Cardiac septum (tissue), 1 donor: ENCODE measurements at places on chromosomes 5 and 9. TPM values are rescaled to one million over a fixed set of nuclear protein-coding genes. Genes with fewer than 3 reads are reported as not detected.

RICTOR gene
- 75.9 TPM for total RNA-seq

SPATA31A7 gene
- not detected for total RNA-seq

TYRP1 gene
- 102 TPM for total RNA-seq

SPATA31A1 gene
- not detected for total RNA-seq

MYORG gene
- total RNA-seq: 9.7 TPM

- DNase-seq: no peak
These were observed 15.4 kb upstream of the ASS1 start for GRCh38 chr9:130429381-130429780.

GRCh38 chr5:13501176-13501575 lies 443.3 kb downstream of the DNAH5 start:
- no peak for DNase-seq

DNA sequence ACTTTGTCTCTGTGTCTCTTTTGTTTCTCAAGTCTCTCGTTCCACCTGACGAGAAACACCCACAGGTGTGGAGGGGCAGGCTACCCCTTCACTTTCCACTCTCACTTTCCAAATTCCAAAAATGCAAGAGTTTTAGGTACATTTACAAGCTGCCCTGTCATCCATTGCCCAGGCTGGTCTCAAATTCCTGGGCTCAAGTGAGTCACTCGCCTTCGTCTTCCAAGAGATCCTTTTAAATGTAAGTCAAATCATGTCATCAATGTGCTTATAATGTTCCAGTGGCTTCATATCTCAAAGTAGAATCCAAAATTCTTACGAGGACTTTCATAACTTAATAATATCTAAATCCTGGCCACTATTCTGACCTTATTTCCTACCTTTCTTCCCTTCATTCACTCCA lies 20.4 kb upstream of the UGCG start:
- no peak for DNase-seq

DNA sequence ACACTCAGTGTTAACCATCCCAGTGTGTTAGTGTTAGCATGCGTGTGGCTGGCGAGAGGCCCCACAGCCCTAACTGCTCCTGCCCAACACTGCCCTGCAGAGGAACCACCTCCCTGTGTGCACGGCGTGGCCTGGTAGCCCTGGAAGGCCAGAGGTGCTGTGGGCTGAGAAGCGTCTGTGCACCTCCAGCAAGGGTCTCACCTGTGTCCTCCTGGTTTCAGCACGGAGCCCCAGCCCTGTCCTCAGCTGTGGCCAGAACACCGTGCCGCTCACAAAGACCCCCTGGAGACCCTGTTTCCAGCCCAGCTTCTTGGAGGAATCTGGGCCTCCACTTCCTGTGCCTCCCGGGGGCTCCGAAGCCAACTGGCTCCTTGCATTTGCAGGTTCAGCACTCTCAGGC lies 56.1 kb upstream of the NRARP start:
- DNase-seq: no peak

GRCh38 chr5:66628561-66628960 lies 32.4 kb downstream of the MAST4 start:
- DNase-seq: no peak

DNA sequence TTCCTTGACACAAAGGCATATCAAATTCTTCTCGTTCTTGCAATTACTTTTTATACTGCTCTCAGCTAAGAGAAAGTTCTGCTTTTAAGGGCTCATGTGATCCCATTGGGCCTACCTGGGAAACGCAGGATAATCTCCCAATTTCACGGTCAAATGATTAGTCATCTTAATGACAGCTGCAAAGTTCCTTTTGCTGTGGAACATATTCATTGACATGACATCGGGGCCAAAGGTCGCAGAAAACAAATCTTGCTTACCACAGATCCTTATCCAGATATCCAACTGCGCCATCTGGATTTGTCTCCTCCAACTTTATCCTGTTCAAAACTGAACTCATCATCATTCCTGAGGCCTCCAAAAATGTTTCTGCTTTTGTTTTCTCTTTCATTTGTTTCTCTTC lies 1085.6 kb upstream of the WWC1 start:
- no peak for DNase-seq

DNA sequence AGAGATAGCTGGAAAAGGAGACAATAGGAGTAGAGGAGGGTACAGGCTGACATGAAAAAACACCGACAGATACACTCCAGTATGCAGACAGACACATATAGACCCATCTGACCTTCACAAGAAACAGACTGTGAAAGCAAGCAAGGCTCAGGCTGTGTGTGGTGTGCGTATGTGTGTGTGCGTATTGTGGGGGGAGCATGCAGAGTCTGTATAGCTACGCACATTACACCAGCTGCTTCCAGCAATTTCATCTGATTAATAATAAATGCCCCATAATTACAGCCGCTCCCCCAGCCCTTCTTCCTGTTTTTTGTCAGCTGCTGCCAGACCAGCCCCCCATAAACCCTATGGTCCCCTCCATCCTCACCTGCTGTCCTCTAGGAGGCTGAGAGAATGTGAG lies 6.7 kb downstream of the CNTFR start:
- DNase-seq: no peak

- DNase-seq: no peak
These were observed 80.2 kb downstream of the SREK1 start for GRCh38 chr5:66224274-66224673.

DNA sequence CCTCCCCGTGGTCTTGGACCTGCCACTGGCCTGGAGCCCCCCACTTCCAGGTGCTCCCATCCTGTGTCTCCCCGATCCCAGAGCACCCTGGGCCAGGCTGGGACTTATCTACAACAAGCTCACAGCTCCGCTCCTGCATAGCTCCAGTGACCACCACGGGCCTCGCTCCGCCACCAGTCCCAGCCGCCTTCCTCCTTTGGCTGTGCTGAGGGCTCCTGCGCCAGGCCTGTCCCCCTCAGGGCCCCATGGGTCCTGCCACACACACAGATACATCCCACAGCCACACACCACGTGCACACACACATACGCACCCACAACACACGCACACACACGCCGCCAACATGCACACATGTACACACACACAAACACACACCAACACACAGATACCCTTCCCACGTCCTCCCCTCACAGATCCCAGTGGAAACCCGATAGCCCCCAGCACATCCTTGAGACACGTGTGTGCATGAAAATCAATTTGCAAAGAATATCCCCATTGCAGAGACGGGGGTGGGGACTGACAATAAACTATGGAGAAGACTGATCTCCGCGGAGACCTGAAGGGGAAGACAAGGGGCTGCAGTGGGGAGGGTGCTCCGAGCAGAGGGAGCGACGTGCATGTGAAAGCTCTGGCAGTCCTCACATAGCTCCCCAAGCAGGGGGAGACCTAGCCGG lies 18.5 kb upstream of the LAMC3 start:
- DNase-seq: no peak

GRCh38 chr5:89452081-89452480 lies 569.1 kb upstream of the MEF2C start:
- no peak for DNase-seq

DNA sequence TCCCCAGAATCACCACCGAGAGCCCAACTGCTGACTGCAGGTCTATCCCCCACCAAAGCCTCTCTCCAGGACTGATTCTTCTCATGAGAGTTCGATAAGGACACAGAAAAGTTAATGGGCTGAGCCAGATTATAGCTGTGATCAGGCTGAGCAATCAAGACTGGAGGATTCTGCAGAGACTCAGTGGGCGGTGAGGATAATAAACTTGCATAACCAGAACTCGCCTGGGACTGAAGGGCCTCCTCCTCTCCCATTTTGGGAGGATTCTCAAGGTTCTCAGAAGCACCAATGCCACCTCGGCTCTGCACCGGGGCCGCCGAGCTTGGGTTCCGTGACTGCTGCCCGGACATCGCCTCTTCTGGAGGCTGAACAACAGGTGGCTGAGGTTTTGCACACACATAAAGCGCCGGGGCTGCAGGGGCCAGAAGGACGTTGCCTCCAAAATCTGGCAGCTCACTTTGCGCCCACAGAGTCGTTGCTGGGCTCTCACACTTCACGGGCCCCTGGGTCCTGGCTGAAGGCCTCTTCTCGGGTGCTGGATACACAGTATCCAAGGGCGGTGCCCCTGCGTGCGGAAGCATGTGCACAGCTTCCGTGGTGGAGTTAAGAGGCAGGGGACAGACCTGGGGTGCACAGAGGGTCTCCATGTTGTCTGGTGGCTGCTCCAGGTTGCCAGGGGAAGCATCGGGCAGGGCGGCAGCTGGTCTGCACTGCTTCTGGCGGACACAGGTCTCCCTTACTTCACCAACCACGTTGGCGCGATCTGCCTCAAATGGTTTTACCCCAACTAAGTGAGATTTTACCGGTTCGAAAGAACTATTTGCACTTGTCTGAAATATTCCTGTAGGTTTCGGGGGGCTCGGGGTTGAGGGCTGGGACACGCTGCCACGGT lies 7.6 kb downstream of the SEC16A start:
- no peak for DNase-seq

- no peak for DNase-seq
These were observed 2.6 kb downstream of the CDK9 start for GRCh38 chr9:127788337-127789011.

DNA sequence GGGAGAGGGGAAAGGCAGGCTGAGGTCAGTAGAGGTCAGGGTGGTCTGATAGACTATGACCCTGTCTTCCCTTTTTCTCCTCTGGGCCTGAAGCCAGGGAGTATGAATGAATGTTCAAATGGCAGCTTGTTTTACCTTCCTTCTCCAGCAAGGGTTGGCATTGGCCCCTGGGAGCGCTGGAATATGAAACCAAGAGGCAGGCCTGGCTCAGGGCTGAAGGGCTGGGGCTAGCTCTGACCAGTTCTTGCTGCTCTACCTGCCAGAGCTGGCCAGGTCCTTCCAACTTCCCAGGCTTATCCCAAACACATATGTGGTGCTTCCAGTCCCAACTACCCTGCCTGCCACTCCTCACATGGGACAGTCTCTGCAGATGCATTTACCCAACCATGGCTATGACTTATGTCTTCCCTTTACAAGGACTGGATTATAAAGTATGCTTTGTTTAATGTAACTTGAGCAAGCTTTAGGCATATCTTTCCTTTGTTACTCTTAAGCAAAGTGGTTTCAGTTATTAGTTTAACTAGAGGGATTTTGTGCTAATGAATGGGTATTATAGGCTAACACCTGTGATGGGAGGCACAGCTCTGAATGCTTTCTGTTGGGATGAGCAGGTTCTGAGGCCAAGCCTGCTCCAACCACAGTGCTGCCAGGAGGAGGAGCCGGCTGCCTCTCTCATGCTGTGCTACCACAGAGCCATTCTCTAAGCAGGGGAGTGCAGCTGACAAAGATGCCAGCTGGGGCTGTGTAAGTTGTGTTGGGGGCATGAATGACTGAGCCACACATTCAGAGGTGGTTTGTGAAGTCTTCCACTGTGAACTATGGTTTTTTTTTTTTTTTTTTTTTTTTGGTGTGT lies 6.1 kb downstream of the CCNI2 start:
- DNase-seq: peak; percentile 57

GRCh38 chr9:92524881-92525280 lies 10.9 kb downstream of the ECM2 start:
- DNase-seq: no peak

DNA sequence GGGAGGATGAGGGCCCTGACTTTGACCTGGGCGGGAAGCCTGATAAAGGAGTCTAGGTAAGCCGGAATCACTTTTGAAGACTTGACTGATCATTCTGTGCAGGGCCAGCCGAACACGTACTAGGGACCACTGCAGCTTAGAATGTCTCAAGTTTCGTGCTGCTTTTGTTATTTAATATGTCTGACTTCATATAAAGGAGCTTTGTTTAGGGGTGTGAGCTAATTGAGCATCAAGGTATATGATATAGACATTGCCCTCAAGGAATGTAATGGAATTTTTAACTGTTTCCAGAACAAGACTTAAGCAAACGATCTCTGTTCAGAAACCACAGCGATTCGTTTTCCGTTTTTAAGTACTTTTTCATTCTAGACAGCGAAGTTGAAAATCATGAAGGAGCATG lies 173.0 kb downstream of the SEMA6A start:
- no peak for DNase-seq

GRCh38 chr5:65014769-65015168 lies 246.0 kb downstream of the CWC27 start:
- no peak for DNase-seq
